ENCODE measurements at places on chromosomes 13 and 19. TPM values are rescaled to one million over a fixed set of nuclear protein-coding genes. Genes with fewer than 3 reads are reported as not detected.

The PSG2 gene
- total RNA-seq = not detected

The MISP3 gene
- total RNA-seq = 7.1 TPM

The PNMA8A gene
- 1.5 TPM for total RNA-seq

The KLK6 gene
- total RNA-seq = not detected

The MEDAG gene
- total RNA-seq = 7.2 TPM

- no peak for DNase-seq
Measured at GRCh38 chr13:44605275-44605674, 29.1 kb upstream of the TSC22D1 start.

The TIMM44 gene
- total RNA-seq = 45.2 TPM

The ZNF611 gene
- total RNA-seq = 24.4 TPM

DNA sequence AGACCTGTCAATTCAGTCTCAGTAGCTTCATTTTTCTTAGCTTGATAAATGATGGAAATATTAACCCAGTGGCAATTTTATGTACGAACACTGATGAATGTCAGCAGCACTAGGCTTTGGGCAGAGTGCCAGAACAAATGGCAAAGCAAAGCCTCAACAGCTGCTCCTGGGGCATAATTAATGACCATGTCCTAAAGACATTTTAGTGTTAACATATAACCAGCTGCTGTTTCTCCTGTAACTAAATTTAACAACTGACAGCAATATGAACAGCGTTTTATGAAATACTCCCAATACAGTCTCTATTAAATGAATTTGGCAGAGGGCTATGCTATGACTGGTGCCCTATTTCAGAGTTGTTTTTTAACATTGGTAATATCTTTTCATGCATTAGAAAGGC, 47.1 kb downstream of the ZNF568 start:
- DNase-seq = no peak

DNA sequence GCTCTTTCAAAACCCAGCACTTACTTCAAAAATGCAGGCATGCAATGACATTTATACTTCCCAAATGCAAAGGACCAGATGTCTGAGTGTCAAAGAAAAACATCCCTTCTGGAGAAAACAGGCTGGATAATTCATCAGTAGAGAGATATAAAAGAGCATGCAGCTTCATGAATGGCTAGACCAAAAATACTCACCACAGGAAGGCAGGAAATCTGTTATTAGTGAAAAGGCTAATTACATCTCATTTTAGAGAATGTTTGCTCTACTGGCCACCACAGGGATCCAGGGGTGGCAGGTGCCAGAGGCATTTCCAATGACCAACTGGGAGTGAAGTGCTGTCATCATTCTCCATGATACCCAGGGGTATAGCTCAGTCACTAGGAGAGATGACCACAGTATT, 106.5 kb downstream of the LHFPL6 start:
- no peak for DNase-seq

The COX7A1 gene
- total RNA-seq = 64.2 TPM

The RXFP2 gene
- total RNA-seq = not detected

The SHANK1 gene
- 0.71 TPM for total RNA-seq

- DNase-seq = no peak
Measured at GRCh38 chr13:75800545-75800944, 164.4 kb downstream of the LMO7 start.

GRCh38 chr19:53773999-53774398, 50.1 kb downstream of the NLRP12 start:
- no peak for DNase-seq

The SYNGR4 gene
- total RNA-seq = not detected

- DNase-seq = no peak
Measured at GRCh38 chr19:39506944-39507714, 7.8 kb upstream of the SELENOV start.

DNA sequence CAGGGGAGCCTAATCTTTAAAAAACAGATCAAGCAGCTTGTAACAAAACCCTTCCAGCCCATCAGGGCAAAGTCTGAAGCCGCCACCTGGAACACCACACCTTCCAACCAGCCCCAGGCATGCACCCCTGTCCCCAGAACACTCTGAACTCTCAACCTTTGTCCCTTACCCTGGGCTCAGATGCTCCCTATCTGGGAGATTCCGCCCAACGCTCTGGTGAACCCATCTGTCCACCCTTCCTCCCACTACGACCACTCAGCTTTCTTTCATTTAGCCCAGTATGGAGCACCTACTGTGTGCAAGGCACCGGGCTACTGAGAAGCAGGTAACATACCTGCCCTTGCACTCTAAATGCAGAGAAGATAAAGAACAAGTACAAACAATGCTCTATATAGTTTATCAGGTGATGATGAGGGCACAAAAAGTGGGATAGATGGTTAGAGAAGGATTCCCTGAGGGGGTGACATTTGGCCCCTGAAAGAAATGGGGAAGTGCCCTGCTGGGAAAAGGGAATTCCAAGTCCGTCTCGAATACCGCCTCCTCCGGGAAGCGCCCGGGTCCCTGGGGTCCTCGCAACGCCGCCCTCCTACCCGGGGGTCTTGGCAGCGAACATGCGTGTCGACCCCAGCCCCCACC, 629 bp downstream of the PEPD start:
- DNase-seq = no peak

- DNase-seq = no peak
Measured at GRCh38 chr13:73733706-73734105, 400.5 kb downstream of the KLF12 start.

The RUVBL2 gene
- 45.3 TPM for total RNA-seq

- DNase-seq = no peak
Measured at GRCh38 chr13:19155321-19155861, 26.2 kb downstream of the TUBA3C start.

DNA sequence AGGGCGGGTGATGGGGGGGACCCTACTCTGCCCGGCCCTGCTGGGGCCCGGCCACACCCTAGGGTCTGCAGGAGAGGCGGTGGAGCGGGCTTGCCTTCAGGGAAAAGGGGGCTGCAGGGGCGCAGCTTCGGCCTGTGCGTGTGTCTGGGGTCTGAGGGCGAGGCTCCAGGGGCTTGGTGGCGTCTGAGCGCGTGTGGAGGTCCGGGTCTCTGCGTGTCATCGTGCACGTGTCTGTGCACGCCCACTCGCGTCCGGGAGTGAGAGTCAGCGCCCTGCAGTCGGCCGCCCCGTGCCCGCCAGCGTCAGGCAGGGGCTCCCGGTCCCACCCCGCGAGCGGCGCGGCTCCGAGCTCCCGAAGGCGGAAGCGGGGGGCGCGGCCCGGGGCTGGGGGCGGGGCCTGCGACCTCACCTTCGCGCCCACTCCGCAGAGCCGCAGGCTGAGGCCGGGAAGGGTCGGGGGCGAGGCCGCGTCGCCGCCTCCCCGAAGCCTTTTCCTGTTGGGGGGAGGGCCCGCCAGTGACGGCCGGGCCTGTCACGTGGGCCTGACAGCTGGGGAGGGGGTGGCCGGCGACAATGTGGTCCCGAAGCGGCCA, at the start of gene ARHGAP45:
Gene ARHGAP45 (plus strand): TSS at position 420 of the 593 bp plus-strand sequence. CDS start 239 bp downstream, outside the sequence.
- DNase-seq = peak; percentile 75

DNA sequence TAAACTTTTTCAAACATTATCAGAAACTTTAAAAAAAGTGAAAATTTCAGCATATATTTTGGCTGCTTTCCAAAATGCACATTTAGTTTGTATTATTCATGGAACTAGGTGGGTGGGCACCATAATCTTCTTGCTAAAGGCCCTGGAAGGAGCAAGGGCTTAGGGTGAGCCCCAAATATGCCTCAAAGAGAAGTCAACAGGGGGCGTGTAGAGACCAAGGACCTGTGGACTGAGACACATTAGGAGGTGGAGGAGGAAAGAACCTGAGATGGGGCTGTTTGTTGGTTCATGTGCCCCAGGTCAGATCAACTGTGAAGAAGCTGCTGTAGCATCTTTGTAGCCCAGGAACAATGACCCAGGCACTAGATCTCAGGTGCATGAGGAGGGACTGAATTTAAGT, 79.6 kb upstream of the OLFM4 start:
- DNase-seq = no peak

- no peak for DNase-seq
Measured at GRCh38 chr19:55228403-55229031, at the start of gene TMEM86B. Gene TMEM86B, minus strand, starts transcription at chr19:55228763. Its CDS starts 22 bp downstream, at chr19:55228741.

All from lower lobe of right lung (tissue), 2 donors.